ENCODE measurements at places on chromosomes 1 and 21.

GRCh38 chr1:187840557-187840956 lies 1011.8 kb downstream of the PLA2G4A start:
- no peak for DNase-seq

DNA sequence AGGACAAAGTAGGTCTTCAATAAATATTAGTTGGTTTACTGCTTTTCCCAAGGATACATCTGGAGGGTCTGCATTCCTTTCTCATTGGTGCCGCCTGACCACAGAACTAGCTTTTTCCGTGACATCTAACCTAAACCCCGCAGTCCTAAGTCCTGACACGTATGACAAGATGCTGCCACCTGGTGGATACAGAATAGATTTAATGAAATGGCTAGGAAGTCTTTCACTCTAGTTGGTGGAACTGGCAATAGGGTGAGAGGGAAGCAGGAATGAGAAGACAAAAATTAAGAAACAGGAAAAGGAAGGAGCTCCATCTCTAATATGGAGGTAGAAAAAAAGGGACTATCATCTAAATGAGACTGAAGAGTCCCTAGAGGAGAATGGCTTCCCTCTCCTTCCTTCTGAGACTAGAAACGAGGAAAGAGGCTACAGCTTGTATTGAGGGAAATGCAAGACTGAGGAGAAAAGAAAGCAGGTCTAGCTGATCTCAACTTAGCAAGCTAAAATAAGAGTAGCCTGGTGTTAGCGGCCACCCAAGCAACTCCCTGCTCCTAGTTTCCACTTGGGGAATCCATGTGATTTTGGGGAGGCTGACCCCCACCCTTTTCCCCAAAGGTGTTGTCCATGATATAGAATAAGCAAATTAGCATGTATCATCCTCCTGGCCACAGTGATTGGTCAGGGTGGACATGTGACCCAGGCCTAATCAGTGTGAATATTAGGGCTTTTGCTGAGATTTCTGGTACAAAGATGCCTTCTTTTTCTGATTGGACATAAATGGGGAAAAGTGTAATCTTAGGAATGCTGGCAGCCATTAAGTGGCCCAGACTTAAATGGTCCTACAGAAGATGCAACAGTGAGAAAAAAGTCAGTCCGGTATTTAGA lies 5.9 kb downstream of the RFX5 start:
- peak; percentile 97 for DNase-seq

DNA sequence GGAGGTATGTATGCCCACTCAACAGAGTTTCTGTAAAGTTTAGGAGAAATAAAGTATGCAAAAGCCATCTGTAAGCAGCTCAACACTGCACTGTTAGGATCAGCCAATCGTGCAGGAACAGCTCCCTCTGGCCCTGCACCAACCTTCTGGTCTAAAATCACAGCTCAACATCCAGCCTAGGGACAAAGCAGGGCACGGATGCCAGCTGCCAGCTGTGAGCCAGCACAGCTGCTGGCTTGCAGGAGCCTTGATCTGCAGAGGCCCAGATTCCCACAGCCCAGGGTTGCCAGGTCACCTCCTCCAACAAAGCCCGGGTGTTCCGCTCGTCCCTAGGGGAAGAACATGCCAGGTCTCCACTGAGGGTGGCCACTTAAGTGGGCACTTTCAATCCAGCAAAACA lies 8.6 kb downstream of the ACOT7 start:
- DNase-seq = no peak

DNA sequence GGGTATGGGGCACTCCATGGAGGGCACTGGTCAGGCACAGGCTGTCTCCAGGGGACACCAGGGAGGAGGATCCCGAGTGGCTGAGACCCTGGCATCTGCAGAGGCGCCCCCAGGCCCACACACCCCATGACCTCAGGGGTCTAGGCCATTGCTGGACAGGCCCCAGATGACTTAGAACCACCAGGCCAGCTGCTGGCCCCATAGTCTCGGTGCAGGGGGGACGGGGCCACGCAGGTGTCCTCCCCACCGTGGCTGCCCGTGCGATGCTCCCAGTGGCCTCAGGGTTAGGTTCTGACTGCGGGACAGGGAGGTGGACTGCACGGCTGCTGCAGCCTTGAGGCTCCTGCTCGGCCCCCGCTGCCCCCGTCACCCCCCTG lies 44.0 kb downstream of the MORN1 start:
- no peak for DNase-seq

GRCh38 chr1:81155131-81155530 lies 645.6 kb upstream of the ADGRL2 start:
- no peak for DNase-seq

GRCh38 chr1:2179283-2180013 lies 15.1 kb downstream of the FAAP20 start:
- no peak for DNase-seq

- peak; percentile 41 for DNase-seq
These were observed 1.2 kb downstream of the PKN2 start for GRCh38 chr1:88685259-88685620.

- peak; percentile 79 for DNase-seq
These were observed 30.8 kb upstream of the ABCG1 start for GRCh38 chr21:42187976-42188653.

GRCh38 chr1:88434836-88435235 lies 249.2 kb upstream of the PKN2 start:
- DNase-seq = no peak

- DNase-seq = no peak
These were observed 5.4 kb upstream of the TRPM2 start for GRCh38 chr21:44347911-44348451.

GRCh38 chr1:38059635-38060250 lies 13.2 kb upstream of the POU3F1 start:
- no peak for DNase-seq

- no peak for DNase-seq
These were observed 1044.0 kb upstream of the ADGRL4 start for GRCh38 chr1:80050523-80050922.

- DNase-seq = no peak
These were observed 107.5 kb downstream of the RGL1 start for GRCh38 chr1:183912265-183912886.

- peak; percentile 17 for DNase-seq
These were observed 199.4 kb upstream of the CACYBP start for GRCh38 chr1:174800216-174800851.

DNA sequence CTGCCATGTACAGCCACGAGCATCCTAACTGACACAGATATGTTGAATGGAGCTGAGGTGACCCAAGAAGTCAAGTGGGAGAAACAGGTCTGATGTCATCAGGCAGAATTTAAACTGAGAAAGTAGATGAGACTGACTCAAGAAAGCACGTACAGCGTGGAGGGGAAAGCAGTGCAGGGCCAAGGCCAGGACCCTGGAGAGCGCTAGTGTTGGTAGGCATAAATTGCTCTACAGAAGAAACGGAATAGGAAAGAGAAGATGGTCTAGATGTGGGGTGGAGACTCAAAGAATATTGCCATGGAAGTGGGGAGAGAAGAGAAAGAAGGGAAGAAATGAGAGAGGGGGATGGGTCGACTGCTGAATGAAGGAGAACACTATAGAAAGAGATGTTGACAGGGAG lies 45.3 kb upstream of the GJB5 start:
- DNase-seq = peak; percentile 29

DNA sequence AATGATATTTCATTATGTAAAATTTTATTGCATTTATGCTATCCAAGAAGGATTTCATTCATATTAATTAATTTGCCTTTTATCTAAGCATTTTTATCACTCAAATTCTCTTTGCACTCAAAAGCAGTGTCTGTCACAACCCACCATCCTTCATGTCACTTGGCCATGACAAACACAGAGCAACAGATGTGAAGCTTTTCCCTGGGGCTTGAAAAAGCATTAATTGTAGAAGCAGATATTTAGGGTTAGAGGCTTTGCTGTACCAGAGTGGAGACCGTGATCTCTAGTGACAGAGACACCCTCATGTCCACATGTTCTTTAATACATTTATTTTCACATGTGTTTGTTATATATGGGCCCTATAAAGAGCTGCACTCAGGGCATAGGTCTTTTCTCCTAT lies 230.5 kb downstream of the SPATA17 start:
- no peak for DNase-seq

- no peak for DNase-seq
These were observed 631 bp upstream of the KRTAP10-9 start for GRCh38 chr21:44626262-44626661.

GRCh38 chr1:155079210-155079486 lies 511 bp downstream of the EFNA3 start:
- DNase-seq = no peak

- no peak for DNase-seq
These were observed 3.5 kb downstream of the PIK3CD start for GRCh38 chr1:9654834-9655723.

GRCh38 chr1:71666609-71667008 lies 585.8 kb upstream of the ZRANB2 start:
- no peak for DNase-seq

GRCh38 chr1:3068564-3069431 lies at the start of gene PRDM16:
Gene PRDM16 (plus strand): TSS chr1:3069203. CDS start chr1:3069260, 57 bp downstream.
- peak; percentile 69 for DNase-seq

GRCh38 chr21:33894736-33895288 lies 20.8 kb downstream of the ATP5PO start:
- DNase-seq = peak; percentile 91

DNA sequence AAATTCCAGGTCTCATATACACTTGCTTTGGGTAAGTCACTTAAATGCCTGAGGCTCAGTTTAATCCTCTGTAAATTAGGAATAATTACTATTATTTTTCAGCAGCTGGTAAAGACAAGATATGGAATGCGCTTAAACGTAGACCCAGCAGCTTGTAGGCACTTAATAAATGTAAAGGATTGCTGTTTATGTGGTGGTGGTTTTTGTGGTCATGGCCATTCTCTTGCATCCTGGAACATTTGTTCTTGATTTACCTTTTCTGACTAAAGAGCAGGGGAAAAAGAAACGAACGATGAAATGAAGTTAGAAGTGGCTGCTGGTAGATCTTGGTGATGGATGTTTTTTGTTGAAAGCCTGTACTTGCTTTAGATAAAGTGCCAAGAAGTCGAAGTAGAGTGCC lies 195.0 kb upstream of the FOXD3 start:
- no peak for DNase-seq

DNA sequence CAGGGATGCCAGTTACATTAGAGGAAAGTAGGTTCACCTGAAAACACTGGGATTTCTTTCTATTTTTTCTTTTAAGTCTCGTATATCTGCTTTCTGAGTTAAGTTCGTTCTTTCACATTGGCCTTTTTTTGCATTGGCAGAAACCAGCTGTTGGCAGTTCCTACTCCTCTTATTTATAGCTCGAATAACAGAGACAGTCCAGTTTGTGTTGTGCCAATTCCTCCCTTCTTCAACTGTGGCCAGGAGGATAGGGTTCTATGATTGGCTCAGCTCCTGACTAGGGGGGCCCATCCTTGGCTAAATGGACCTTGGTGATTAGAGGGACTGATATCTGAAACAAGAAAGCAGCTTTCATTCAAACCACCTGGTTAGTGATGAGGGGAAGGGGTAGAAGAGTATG lies 115.8 kb downstream of the RPS6KC1 start:
- DNase-seq = no peak

- peak; percentile 43 for DNase-seq
These were observed 2.4 kb upstream of the CCT8 start for GRCh38 chr21:29075706-29076466.

GRCh38 chr1:63847308-63847910 lies 73.6 kb downstream of the ROR1 start:
- no peak for DNase-seq

DNA sequence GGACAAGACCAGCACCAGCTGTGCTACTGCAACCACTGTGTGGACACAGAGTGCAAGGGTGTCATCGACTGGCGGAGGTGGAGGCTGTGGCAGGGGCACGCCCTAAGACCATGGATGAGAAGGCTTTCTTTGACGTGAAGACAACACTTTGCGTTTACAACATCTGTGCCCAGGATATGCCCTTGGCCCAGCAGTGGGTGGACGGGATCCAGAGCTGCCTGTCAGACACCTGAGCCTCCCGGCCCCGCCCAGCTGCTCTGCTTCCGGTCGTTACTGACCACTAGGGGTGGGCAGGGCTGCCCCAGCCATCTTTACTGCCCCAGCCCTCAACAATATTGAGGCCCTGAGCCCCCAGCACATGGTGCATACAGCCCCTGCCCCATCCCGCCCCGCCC lies 21.4 kb upstream of the NPPB start:
- no peak for DNase-seq

DNA sequence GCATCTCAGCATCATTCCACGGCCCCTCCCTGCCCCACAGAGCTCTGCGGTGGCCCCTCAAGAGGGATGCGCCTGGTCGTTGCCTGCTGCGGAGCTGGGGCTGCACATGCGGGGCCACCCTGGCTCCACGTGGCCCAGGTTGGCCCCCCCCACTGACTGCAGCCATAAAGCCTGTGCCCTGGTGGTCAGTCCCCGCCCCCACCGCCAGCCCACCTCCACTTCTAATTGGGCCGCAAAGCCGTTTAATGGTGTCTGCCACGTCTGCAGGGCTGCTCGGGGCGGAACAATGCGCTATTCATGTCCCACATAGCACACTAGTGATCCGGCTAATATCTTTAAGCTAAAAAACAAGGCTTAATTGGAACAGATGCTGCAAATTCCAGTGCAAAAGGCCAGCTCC lies 33.5 kb upstream of the ACTRT2 start:
- no peak for DNase-seq

- no peak for DNase-seq
These were observed 184.5 kb upstream of the TNR start for GRCh38 chr1:175927944-175928343.

DNA sequence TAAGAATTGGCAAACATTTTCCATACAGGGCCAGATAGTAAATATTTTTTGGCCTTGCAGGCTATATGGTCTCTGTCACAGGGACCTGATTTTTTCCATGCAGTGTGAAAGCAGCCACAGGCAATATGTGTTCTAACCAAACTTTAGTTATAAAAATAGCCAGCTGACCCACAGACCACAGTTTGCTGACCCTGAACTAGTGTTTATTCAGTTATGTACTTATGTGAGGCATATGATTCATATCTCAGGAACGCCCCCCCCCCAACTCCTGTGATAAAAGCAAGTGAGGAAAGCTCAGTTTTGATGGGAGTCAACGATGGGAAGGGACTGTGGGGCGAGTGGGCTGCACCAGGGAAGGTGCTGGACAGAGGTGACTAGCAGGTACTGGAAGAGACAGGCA lies 80.1 kb downstream of the HMGB4 start:
- no peak for DNase-seq

DNA sequence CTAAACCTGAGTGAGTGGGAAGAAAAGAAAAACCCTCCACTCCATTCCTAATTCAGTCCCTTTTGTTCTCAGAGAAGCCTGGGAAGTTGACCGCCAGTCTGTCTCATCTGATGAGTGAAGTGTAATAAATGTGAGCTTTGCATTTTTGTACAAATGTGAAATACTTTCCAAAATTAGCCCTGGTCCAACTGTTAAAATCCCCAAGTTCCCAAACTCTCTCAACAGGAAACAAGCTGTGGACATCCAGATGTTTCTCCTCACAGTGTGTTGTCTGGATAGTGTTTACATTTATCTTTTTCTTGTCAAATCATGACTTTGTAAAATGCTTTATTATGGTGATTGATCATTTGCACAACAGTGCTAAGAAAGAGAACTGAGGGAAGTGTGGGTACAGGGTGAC lies 145.1 kb downstream of the TM2D1 start:
- DNase-seq = no peak

- DNase-seq = no peak
These were observed 149.3 kb upstream of the EDN2 start for GRCh38 chr1:41633764-41634163.
